ENCODE measurements at places on chromosomes 16 and 17. TPM values are rescaled to one million over a fixed set of nuclear protein-coding genes. Genes with fewer than 3 reads are reported as not detected.

GRCh38 chr16:4917117-4917516, 19.8 kb downstream of the PPL start:
- DNase-seq = no peak

GRCh38 chr17:55177855-55178217, 86.9 kb upstream of the HLF start:
- DNase-seq = no peak

The STH gene
- total RNA-seq = 3.9 TPM

GRCh38 chr17:78665387-78665951, 88.3 kb upstream of the DNAH17 start:
- no peak for DNase-seq

GRCh38 chr17:82056729-82057621, 5.3 kb downstream of the GPS1 start:
- DNase-seq = no peak

The MYADML2 gene
- total RNA-seq = 0.16 TPM

DNA sequence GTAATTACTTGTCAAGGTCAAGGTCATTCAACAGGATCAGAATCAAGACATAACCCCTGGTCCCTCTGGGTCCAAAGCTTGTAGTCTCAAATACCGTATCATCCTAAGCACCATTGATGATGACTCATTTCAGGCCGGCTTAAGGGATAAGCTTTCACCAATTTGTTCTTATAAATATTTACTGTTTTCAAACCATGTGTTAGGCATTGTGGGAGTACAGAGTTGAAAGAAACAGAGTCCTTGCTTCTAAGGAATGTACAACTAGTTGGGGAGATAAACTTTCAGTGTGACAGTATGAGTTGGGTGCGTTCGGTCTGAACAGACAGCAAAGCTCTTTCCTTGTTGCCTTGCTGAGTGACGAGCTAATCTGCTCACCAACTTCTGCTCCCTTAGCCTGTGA, 183.5 kb upstream of the MAF start:
- no peak for DNase-seq

- no peak for DNase-seq
These were observed 110.2 kb upstream of the LHX1 start for GRCh38 chr17:36827081-36827480.

DNA sequence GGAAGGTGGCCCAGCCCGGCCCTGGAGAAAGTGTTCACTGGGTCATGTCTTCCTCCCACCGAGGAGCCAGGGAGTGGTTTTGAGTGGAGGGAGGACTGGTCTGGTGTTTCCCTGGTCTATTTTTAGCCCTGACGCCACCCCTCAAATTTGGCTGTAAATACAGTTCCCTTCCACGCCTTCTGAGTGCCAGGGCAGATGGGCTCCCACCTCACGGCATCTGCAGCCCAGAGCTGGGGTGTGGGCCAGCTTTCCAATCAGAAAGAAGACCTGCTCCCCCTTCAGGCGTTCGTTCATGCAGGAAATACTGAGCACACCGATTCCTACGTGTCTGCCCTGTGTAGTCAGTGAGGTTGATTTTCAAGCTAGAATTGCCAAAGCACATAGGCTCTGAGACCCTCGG, 53.7 kb downstream of the SNX20 start:
- no peak for DNase-seq

GRCh38 chr17:76968707-76969597, 100.7 kb downstream of the MGAT5B start:
- DNase-seq = no peak

The SLC13A2 gene
- not detected for total RNA-seq

The PRDM7 gene
- not detected for total RNA-seq

The SLC22A31 gene
- total RNA-seq = not detected

- DNase-seq = no peak
These were observed 294.4 kb downstream of the NPIPA8 start for GRCh38 chr16:18041864-18042834.

DNA sequence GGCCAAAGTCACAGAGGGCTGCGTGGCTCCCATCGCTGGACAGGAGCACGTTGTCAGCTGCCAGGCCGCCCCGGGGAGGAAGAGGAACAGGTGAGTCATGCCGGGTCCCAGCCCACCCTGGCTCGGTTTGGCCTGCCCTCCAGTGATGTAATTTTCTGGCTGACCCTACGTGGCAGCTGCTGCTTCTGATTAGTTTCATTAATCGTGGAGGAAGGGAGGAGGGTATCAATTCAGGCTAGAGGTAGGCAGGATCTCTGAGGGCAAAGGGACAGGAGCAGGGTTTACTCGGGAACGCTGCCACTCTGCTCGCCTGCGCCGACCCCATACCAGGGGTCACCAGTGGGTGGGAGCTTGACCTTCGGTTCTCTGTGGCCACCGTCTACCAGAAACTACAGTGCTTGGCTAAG, 11.7 kb upstream of the SPATA32 start:
- DNase-seq = no peak

GRCh38 chr16:2855536-2855935, 2.4 kb downstream of the PRSS22 start:
- no peak for DNase-seq

The MT1H gene
- not detected for total RNA-seq

- no peak for DNase-seq
These were observed at the start of gene MC1R for GRCh38 chr16:89918453-89919347. MC1R (plus strand) TSS chr16:89918862; CDS start chr16:89919259, 397 bp downstream.

DNA sequence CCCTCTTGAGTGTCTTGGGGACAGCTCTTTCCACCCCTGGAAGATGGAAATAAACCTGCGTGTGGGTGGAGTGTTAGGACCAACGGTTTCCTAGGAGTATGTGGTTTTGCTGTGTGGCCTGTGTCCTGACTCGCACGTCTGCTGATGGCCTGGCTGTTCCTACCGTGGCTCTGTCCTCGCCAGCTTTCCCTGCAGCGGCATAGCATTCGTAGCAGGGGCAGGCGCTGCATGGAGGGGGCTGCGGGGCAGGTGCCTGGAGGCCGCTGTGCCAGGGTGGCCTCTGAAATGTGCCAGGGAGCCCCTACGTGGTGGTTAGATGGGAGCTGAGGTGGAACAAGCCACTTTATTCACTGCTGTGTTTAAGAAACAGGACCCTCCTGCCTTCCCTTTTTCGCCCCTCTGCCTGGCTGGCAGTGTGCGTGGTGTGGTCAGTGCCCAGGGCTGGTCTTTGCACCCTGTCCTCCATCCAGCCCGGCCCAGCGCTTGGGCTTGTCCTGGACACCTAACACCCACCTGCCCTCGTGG, 10.6 kb downstream of the SLC16A3 start:
- DNase-seq = no peak

The KIF18B gene
- 0.16 TPM for total RNA-seq

DNA sequence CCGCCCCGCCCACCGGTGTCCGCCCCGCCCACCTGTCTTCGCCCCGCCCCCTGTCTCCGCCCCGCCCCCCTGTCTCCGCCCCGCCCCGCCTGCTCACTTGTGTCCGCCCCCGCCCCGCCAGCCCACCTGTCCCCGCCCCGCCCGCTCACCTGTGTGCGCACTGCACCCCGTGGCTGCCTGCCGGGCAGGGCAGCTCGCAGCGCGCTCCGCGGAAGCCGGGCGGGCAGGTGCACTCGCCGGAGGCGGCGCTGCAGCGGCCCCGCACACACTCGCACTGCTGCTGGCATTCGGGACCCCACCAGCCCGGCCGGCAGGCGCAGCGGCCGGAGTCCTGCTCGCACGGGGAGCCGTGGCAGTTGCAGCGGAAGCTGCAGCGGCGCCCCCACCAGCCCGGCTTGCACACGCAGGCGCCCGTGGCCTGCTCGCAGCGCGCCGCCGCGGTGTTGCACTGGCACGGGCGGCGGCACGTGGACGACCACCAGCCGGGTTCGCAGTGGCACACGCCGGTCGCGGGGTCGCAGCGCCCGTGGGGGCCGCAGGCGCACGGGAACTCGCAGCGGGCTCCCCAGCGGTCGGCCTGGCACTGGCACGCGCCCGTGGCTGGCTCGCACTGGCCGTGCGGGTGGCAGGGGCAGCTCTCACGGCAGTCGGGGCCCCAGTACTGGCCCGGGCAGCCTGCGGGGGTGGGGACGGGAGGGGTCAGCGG, 2.1 kb downstream of the SCARF1 start:
- no peak for DNase-seq

- no peak for DNase-seq
These were observed 9.4 kb upstream of the CPSF4L start for GRCh38 chr17:73271072-73271471.

The KRT12 gene
- total RNA-seq = not detected

GRCh38 chr16:79054211-79054984, 546.1 kb downstream of the MAF start:
- DNase-seq = no peak

DNA sequence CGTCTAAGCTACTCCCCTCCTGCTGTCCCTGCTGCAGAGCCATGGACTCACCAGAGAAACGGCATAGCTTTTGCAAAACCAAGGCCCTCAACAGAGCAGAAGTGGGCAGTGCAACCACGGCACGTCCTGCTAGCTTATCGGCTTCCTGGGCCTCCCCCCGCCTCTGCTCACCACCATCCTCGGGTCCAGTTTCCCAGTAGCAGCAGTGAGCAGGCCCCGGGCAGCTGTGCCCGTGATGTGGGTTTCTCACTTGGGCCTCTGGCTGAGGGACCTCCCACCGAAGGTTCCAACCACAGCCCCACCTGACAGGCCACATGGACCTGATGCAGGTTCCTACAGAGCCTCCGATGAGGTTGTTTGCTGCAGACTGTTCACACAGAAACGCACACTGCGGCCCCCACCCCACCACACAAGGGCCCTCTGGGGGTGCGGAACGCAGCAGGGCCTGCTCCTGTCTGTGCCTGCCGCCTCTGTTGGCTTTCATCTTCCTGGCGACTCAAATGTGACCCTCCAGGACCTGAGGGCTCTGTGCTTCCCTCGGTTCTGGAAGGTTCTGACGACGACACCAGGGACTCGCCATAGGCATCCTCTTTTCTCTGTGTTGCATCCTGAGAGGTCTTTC, 24.8 kb downstream of the PDIA2 start:
- no peak for DNase-seq

The FBXW10 gene
- total RNA-seq = 0.47 TPM

DNA sequence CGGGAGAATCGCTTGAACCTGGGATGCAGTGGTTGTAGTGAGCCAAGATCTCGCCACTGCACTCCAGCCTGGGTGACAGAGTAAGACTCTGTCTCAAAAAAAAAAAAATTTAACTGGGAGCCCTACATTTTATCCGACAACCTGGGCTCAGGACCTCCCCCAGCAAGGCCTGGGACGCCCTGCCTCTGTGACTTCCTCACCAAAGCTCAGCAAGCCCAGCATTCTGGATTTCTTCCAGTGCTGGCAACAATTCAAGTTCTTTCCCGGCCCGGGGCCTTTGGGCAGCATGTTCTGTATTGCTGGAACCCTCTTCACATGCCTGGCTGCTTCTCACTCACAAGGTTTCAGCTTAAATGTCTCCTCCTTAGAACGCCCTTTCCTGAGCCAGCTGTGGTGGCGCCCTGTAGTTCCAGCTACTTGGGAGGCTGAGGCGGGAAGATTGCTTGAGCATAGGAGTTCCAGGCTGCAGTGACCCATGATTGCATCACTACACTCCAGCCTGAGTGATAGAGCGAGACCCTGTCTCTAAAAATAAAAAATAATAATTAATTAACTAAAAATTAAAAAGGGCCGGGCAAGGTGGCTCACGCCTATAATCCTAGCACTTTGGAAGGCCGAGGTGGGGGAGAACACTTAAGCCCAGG, 15.9 kb upstream of the MEIOB start:
- DNase-seq = no peak

The DLX4 gene
- total RNA-seq = not detected

DNA sequence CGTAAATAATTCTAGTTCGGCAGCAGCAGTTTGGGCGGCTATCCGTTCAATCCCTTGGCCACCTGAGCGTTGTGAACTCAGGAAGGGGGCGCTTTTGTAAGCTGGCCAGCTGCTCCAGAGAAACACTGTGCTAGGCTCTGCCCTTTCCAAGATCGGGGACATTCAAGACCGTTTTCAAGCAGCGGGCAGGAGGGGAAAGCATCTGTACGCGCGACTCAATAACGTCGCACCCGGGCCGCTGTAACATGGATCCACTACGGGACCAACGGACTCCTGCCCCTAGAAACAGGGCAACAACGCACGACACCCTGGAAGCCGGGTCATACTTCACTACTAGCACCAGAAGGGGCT, 463 bp downstream of the TOP2A start:
- DNase-seq = no peak

DNA sequence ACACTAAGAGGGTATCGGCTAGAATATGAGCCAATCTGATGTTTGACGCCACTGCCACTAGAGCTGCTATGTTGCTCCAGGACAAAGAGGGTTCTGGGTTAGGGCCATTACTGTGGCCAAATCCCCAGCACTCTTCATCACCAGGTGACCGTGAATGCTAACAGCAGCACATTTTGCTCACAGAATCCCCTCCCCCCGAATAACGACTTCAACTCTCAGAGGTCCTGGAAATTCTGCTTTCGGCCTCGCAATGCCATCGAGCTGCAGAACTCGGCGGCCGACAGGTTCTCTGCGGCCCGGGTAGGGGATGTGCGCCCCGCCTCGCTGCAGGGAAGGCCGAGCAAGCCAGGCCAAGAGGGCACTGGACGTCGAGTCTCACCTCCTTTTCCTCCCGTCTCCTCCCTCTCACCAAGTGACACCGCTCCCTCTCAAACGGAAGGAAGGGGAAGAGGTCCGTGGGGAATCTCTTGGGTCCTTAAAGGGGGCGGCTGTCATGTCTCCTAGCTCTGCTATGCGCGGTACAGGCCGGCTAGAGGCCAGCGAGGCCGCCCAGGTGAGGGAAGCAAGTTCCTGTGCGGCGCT, 31.9 kb downstream of the CDK5R1 start:
- no peak for DNase-seq

GRCh38 chr17:8068736-8069586, 18.6 kb downstream of the ALOX12B start:
- DNase-seq = no peak

- no peak for DNase-seq
These were observed 34.7 kb upstream of the VPS4A start for GRCh38 chr16:69276148-69277115.
